Effector CD8-positive, alpha-beta T cell (primary cell): ENCODE measurements at places on chromosomes 1 and 21.

DNA sequence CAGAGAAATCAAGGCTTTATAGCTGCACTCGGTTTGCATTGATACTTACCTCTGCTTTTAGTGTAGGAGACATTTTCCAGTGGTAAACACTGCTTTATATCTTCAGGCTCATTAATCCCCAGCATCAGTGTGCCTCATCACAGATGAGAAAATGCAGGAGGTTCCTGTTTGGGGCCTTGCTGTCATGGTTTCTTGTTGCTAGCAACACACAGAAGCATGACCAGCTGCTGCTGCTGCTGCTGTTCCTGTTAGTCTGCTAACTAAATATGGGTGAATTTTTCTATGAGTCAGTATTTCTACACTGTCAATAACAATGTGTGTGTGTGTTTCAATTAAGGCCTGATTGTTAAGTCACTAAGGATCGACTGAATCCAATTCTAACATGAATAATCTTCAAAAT, 85.8 kb upstream of the RGS1 start:
- no peak for DNase-seq

GRCh38 chr1:182142621-182143020, 81.1 kb upstream of the ZNF648 start:
- DNase-seq = no peak

DNA sequence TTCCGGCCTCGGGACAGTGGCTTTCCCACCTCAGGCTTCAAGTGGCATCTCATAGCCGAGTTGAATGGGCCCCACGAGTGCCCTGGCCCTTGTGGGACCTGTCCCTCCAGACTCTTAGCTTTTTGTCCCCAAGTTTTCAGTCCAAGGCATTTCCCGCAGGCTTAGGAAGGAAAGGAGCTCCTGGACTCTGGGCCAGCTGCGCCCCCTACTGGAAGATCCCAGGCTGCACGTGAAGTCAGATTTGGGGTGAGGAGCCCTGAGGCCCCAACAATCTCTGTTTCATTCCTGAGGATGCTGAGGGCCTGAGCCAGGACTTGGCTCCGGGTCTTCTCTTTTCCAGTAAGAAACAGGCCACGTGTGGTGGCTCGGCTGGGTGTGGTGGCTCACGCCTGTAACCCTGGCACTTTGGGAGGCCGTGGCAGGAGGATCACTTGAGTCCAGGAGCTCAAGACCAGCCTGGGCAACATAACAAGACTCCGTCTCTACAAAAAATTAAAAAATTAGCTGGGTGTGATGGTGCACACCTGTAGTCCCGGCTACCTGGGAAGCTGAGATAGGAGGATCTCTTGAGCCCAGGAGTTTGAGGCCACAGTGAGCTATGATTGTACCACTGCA, 67.4 kb downstream of the ARHGEF10L start:
- no peak for DNase-seq

GRCh38 chr1:222095606-222096475, 354.0 kb upstream of the DUSP10 start:
- DNase-seq = peak; percentile 38

- no peak for DNase-seq
These were observed 96.5 kb upstream of the WNT4 start for GRCh38 chr1:22239378-22239777.

- DNase-seq = no peak
These were observed 10.2 kb downstream of the WNT4 start for GRCh38 chr1:22132517-22133235.

DNA sequence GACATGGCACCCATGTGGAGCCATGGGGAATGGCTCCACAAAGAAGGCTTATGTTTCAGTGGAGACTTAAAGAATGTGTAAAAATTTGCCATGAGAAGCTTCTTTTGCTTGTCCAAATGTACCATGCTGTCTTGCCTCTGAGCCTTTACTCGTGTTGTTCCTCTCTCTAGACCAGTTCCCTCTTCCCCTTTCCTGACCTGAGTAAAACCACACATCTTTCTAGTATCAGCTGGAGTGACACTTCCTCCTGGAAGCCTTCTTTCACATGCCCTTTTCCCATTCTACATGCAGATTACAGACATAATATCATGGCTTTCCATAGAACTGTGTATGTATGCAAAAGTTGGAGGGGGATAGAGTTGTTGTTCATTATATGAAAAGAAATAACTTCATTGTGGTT, 13.6 kb upstream of the GPX7 start:
- no peak for DNase-seq

GRCh38 chr1:244768186-244768585, 67.3 kb upstream of the COX20 start:
- no peak for DNase-seq

- no peak for DNase-seq
These were observed 38.2 kb downstream of the CACNA1S start for GRCh38 chr1:201074018-201074417.
